Stimulated activated CD8-positive, alpha-beta memory T cell treated with anti-CD3 and anti-CD28 coated beads, Interleukin-4, amount 100 ng/mL, for 24 hours (primary cell): ENCODE measurements at places on chromosomes 7 and 10.

DNA sequence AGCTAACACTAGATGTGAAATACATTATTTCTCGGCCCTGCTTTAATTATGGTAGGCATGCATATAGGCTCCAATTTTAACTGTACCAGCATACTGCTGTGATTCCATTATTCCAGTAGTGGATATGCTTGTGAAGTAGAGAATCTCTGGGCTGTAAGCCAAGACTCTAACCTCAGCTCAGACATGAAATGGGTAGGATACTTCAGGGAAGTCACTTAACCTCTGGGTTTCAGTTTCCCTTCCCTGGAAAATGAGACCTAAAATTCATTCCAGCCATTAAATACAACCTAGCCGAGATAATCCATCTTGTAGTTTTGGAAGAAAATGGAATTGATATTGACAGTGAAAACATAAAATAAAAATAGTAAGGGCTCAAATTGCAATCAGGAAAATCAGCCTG, 59.6 kb upstream of the TRIL start:
- DNase-seq: no peak

DNA sequence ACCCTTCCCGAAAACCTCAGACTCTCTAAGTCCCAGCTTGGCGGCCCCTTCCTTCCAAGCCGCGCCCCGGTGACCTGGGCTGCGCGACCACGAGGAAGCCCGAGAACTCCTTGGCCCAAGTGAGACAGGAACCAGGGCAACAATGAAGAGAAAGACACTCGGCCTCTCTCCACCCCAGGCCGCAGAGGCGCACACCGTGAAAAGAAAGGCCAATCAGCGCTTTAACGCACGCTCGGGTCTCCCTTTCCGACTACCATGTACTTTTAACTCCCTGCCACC, 166.4 kb upstream of the PPP1R3A start:
- no peak for DNase-seq

- DNase-seq: no peak
Measured at GRCh38 chr7:133051066-133051465, 30.8 kb downstream of the CHCHD3 start.

DNA sequence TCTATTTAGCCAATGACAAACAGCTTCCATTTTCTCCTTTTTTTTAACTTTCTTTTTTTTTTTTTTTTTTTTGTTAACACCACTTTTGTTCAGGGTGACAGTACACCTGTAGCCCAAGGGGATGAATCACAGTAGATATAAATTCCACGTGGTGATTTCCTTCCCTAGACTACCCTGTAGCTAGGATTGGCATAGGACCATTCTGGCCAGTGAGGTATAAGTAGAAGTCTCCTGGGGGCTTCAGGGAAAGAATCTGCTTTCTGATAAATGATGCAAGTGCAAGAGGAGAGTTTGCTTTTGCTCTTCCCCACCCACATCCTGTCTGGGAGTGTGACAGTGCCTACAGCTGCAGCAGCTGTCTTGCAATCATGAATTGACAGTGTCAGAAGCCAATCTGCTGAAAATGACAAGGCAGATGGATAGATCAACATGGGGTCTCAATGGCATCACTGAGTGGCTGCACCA, 63.2 kb upstream of the TOMM7 start:
- DNase-seq: peak; percentile 28

GRCh38 chr10:103078676-103079075, 114.4 kb downstream of the NT5C2 start:
- DNase-seq: no peak

DNA sequence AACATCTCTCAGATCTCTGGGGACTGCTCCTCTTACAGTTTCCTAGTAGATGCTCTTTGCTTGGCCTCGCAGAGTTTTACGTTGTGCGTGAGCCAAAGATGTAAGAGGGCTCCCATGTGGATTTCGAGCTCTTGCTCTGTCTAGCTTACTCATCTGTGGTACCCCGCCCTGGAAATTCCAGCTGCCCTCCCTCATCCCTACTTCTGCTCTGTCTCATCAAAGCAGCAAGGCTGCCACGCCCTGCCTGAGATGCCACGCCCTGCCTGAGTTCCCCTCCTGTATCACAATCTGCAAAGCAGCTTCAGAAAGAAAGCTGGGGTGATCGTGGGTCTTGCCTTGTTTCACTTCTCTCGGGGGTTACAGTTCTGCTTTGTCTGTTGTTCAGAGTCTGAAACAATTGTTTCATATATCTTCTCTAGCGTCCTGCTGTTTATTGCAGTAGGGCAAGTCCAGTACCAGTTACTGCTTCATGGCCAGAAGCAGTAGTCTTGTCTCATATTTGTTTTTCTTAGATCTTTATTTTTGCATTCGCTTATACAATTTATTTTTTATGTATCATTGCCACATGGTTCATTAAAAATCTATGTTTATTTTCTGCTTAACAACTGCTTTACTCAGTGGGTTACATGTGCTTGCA, 36.1 kb upstream of the CCNY start:
- DNase-seq: no peak

GRCh38 chr7:99438573-99439480, at the start of the genes CPSF4 and PTCD1:
TSS of gene CPSF4 (plus strand) at chr7:99438943. CDS start at chr7:99439083, 140 bp downstream.
TSS of gene PTCD1 (minus strand) at chr7:99438798. CDS start at chr7:99435242, 3,556 bp downstream.
- peak; percentile 88 for DNase-seq

DNA sequence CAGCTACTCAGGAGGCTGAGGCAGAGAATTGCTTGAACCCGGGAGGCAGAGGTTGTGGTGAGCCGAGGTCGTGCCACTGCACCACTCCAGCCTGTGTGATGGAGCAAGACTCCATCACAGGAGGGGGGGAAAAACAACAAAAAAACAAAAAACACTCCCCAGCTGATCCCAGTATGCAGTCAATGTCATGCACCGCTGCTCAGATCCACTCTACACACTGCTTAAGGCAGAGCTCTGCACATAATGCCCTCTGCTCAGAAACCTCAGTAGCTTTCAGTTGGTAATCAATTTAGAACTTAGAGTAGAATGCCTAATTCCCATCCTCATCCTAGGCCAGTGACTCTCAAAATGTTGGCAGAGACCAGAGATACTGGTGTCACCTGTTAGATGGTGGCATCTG, 43.9 kb downstream of the PDSS1 start:
- DNase-seq: no peak

DNA sequence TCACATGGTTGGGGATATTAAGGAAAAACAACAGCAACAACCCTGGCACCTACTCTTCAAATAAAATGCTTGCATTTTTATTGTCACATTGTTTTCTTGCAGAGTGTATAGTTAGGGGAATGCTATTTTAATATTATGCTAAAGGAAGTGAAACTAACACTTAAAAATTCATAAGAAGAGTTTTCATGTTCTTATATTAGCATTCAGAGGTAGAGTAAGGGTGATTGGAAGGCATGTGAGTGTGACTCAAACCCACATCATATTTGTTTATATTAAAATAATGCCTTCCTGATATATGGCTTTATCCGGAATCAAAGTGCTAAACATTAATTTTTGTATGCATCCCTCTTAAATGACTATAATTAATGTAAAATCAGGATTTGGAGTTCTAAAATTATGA, 59.8 kb upstream of the TES start:
- DNase-seq: no peak

DNA sequence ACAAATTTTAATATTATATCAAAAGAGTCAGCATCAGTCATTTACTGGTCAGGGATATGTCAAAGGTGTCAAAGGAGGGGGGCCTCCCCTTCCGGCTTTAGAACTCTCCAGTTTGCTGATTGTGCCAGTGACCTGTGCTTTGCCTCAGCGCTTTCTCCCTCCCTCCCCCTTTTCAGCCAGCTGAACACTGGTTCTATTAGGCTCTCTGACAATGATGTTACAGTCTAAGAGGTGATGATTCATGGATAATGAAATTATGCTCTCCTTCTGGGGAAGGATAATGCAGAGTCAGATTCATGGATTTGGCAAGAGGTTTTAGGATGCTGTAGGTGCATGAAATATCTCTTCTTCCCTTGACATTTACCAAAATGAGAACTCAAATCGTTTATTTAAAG, 6.1 kb downstream of the LRRTM3 start:
- DNase-seq: no peak

- no peak for DNase-seq
Measured at GRCh38 chr10:29862923-29863614, 196.3 kb downstream of the JCAD start.

- DNase-seq: no peak
Measured at GRCh38 chr10:3528271-3528670, 256.7 kb downstream of the KLF6 start.

DNA sequence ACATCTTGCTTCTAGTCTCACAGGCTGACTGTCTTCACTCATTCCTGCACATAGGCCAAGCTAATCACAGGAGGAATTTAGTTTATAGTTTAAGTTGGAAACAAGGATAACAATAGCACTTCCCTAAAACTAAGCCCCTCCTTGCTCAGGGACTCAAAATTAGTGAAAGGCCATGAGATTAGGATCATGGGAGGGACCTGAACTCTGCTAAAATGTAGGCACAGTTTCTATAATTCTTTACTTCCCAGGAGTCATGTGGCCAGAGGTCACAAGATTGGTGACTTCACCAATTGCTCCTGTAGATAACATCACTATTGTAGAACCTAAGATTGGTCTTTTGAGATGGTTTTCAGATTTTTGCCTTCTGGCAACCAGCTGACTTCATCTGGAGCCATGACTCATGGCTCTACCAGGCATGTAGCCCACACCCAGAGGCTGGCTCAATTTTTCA, 14.8 kb upstream of the UPP1 start:
- DNase-seq: no peak

- no peak for DNase-seq
Measured at GRCh38 chr10:12561307-12561706, 212.0 kb downstream of the CAMK1D start.

- no peak for DNase-seq
Measured at GRCh38 chr7:15801551-15801950, 115.1 kb upstream of the MEOX2 start.

- no peak for DNase-seq
Measured at GRCh38 chr7:75870557-75871161, 8.2 kb upstream of the RHBDD2 start.
